Activated CD4-positive, alpha-beta T cell treated with anti-CD3 and anti-CD28 coated beads for 1 hour (primary cell): ENCODE measurements at places on chromosomes 12 and 14.
A peak's percentile ranks its signal among the peaks of the same experiment; 100 is the strongest.

GRCh38 chr14:72982146-72982708, 44.7 kb downstream of the ZFYVE1 start:
- DNase-seq: no peak

DNA sequence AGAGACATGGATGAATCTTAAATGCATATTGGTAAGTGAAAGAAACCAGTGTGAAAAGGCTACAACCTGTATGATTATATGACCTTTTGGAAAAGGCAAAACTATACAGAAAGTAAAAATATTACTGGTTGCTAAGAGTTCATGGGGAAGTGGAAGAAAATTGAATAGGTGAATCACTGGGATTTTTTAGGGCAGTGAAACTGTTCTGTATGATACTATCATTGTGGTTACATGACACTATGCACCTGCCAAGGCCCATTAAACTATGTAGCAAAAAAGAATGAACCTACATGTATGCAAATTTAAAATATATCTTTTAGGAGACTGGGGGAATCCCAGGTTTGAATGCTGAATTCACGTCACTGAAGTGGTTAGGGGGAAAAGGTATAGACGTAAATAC, 12.6 kb upstream of the OR8S1 start:
- DNase-seq: no peak

- no peak for DNase-seq
Measured at GRCh38 chr14:67405771-67406170, 6.2 kb downstream of the PLEK2 start.

DNA sequence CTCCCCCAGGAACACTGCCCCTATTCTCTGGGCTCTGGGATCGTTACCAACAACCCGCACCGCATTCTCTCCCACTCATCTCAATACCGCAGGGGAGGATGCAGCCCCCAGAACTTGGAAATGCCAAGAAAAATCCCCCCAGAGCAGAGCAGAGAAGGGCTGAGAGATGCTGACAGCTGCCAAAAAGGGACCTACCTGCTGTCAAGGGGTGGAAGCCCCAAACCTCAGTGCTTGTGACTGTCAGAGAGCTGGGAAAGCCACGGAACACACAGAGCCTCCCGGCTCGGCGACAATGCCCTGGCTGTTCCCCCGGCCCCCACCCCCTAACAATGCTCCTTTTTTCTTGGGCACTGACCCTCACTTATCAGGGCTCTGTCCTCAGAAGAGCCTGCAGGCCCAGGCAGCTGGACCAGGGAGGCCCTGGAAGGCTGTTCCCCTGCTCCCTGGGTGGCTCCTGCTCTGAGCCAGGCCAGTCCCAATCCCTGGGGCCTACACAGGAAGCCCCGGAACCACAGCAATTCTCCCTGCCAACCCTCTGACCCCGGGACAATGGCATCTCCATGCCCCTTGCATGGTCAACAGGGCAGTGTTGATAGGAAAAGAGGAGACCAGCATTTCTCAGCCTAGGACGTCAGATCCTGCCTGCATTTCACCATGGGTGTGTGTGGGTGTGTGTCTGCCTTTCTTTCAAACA, 78.9 kb downstream of the ITPK1 start:
- DNase-seq: no peak

GRCh38 chr14:55238019-55238680, 33.1 kb upstream of the FBXO34 start:
- DNase-seq: no peak

GRCh38 chr12:109863847-109864712, 16.3 kb downstream of the GLTP start:
- no peak for DNase-seq

- DNase-seq: no peak
Measured at GRCh38 chr14:74841230-74842207, 34.4 kb downstream of the PROX2 start.

GRCh38 chr12:54220092-54220557, 31.3 kb upstream of the SMUG1 start:
- peak; percentile 34 for DNase-seq

DNA sequence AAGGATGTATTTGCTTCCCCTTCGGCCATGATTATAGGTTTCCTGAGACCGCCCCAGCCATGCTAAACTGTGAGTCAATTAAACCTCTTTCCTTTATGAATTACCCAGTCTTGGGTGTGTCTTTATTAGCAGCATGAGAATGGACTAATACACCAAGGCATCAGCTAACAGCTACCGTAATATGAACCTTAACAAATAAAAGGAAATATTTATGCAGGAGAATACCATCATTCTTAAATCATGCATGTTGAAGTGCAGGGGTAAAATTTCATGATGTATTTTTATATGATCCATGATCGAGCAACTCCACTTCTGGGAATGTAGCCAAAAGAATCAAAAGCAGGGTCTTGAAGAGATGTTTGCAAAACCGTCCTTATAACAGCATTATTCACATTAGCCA, 379.0 kb downstream of the NPAS3 start:
- no peak for DNase-seq
